ENCODE measurements at places on chromosomes 5 and 9. TPM values are rescaled to one million over a fixed set of nuclear protein-coding genes. Genes with fewer than 3 reads are reported as not detected.

The RABGAP1 gene
- 66.8 TPM for total RNA-seq

The MEF2C gene
- 125 TPM for total RNA-seq

- DNase-seq = no peak
Measured at GRCh38 chr5:39169081-39169480, 50.3 kb downstream of the FYB1 start.

- DNase-seq = no peak
Measured at GRCh38 chr5:120599576-120599975, 135.5 kb downstream of the PRR16 start.

All from skin of body (tissue), 3 donors.